Stimulated activated CD4-positive, alpha-beta T cell treated with anti-CD3 and anti-CD28 coated beads, Interleukin-4, amount 100 ng/mL, for 48 hours (primary cell): ENCODE measurements at places on chromosomes 5 and 9.

GRCh38 chr5:94545870-94546625, 72.4 kb downstream of the KIAA0825 start:
- no peak for DNase-seq

DNA sequence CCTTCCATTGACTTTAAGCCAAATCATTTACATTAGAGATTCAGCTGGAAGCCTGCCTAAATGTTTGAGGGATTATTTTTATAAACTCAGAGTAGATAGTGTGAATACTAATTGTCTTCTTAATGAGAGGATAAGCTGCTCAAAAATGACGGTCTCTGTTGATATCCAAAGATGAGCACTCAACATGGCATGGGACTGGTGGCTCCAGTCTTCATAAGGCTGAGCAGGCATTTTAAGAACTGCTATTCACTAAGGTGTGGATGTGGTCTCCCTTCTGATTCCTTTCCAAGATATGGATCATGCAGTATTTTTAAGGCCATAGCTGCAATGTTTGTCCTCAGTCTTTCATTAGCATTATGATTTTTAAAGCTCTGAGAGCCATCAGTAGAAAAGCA, 377.5 kb upstream of the RIOK2 start:
- DNase-seq = no peak

DNA sequence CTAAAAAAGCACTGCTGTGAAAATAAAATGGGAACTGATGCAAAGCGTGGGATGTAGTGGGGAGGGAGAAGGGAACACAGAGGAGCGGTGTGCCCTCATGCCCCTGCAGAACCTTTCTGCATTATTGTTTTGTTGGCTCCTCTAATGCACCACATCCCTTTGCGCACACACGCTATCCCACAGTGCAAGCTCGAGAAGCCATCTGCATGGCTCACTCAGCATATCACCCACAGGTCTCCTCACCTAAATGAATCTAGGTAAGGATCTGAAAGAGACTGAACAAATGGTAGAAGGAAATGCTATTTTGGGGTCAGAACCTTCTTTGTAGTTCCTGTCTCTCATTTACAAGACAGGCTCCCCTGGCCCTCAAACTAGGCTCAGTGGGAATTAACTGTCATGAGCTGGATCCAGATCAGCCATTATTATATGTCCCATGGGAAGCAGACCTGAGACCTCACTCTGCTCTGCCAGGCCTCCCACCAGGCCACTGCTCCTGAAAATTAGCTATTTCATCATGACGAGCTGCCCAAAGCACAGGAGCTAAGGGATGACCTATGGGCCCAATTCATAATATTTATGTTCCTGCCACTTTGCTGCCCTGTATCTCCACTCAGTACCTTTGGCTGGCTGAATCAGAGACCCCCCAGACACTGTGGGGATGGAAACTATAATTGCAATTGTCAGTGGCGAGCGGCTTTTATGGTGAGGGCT, 169.4 kb downstream of the SPOCK1 start:
- no peak for DNase-seq

DNA sequence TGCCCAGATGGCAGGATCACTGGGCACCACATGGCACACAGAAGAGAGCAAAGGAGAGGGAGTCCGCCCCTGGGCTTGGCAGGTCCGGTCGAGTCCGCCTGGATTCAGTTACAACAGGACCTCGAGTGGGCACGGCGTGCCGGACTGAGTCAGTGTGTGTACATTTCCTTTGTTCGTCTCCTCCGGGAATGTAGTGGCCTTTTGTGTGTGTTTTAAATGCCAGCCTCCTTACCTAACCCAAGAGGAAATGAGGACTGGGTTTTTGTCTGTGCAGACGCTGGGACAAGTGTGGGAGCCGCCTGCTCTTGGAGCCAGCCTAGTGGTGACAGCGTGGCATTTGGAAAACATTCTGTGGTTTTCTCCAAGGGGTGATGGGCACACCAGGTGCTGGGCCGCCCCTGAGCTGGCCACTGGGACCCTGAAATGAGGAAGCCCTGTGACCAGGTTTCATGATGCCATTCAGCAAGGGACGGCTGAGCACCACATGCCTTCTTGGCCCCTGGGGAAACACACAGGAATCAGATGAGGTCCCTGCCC, 9.6 kb downstream of the NEK6 start:
- DNase-seq = no peak

DNA sequence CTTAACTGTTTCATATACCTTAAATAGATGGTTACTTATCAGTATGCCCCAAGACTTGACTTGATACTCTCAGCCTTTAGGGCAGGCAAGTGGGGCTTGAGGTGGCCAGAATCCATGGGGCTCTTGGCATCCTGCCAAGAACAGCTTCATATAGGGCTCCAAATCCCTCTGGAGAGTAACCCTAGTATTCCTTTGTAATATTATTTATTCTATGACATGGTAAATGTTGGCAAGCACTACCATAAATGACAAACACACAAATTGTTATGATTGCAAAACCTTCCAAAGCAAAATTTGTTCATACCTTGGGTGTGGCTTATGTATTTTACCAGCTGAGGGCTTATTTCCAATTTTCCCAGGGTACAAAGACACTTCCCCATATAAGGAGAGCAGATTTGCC, 257.4 kb upstream of the TRPC7 start:
- DNase-seq = no peak

GRCh38 chr9:7606591-7606990, 193.0 kb downstream of the DMAC1 start:
- no peak for DNase-seq
